ENCODE measurements at places on chromosomes 1 and 21.

DNA sequence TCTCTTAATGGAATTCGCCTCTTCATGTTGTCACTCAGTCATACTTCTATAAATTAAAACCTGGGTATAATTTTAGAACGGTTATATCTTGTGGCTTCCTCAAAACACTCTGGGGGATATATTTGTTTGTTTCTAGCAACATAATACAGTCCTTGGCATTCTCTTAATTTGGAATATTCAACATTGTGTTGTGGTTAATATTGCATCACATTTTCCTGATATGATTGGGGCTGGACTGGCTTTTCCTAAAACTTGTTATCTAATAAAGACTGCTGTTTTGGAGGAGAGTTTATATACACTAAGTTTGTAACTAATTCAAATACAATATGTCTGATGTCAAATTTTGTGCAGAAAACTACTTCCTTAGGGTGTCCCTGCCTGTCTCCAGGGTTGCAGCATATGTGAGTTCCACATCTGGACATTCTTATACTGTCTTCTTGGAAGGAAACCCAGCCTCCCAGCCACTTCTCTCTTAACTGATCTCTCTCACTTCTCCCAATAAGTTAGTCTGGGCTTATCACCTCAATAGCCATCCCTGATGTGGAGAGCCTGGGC is 892.6 kb downstream of the MRPL39 start:
- no peak for DNase-seq

GRCh38 chr1:10734962-10735544 is 61.4 kb downstream of the CASZ1 start:
- no peak for DNase-seq

GRCh38 chr1:247417831-247418230 is 1.9 kb downstream of the NLRP3 start:
- DNase-seq: no peak

DNA sequence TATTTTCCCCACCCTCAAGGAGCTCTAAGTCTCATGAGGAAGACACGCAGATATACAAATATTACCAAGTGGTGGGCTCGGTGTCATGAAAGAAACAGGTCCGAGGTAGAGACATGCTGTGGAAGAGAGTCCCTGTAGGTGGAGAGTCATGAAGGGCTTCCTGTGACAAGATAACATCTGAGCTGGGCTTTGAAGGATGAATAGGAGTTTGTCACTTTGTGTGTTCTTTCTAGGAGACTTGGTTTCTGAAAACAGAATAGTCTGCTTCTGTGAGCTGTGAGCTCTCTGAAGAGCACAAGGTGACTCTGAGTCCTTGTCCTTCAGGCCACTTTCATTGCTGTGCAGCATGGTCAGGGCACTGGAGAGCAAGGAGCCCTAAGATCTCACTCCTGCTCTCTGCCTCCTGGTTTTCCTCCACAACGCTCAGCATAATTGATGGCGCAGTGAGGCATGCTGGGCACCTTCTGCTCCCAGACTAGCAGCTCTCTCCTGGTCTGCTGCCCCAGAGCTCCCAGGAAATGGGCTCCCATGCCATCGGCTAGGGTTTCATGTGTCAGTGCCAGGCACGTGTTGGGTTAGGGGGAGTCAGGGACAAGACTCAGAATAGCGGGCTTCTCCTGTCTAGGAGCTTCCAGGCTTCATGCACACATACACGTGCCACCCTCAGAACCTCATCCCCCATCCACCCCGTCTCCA is 209.9 kb upstream of the CSF3R start:
- no peak for DNase-seq

DNA sequence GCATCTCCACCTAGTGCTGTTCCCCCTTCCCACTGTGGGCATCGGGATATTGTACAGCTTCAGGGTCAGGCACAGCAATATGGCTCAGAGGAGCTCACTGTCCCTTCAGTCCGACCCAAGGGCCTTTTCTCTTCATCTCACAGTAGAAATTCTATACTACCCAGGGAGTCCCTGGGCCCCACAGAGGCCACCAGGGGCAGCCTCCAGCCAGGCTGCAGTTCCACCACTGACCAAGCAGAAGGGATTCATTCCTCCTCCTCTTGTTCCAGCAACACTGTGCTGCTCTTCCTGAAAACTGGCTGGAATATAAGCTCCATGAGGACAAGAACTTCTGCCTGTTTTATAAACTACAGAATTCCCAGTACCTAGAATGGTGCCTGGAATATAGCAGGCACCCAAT is 70.5 kb downstream of the CD34 start:
- DNase-seq: no peak

- DNase-seq: no peak
Observed at GRCh38 chr1:224883091-224883490, 46.4 kb upstream of the DNAH14 start.

DNA sequence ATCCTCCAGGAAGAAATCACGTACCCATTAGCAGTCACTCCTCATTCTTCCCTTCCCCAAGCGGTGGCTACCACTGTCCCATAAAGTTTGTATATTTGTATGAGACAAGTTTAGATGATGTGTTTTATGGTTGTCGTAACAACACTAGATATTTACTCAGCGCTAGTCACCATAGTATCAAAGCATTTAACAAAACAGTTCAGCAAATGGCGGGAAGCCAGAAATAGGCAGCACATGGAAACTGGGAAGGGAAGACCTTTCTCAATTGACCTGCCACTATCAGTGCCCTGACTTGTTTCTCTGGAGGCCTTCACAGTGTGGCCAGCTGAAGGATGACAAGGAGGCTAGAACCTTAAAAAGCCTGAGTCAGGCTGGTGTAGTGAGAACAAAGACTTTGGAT is 31.1 kb downstream of the CNST start:
- DNase-seq: no peak

GRCh38 chr1:7385471-7386225 is 385.4 kb upstream of the VAMP3 start:
- DNase-seq: no peak

GRCh38 chr1:114109981-114110380 is 43.7 kb downstream of the SYT6 start:
- DNase-seq: no peak

- no peak for DNase-seq
Observed at GRCh38 chr1:43764581-43764980, 57.2 kb downstream of the ST3GAL3 start.

All from T-helper 9 cell (primary cell).